CD4-positive, alpha-beta T cell treated with Interleukin-6 at 100 ng/mL for 8 hours (primary cell): ENCODE measurements at places on chromosomes 12 and 14.
A peak's percentile ranks its signal among the peaks of the same experiment; 100 is the strongest.

GRCh38 chr14:91352053-91352452 is 65.6 kb downstream of the CCDC88C start:
- DNase-seq = no peak

DNA sequence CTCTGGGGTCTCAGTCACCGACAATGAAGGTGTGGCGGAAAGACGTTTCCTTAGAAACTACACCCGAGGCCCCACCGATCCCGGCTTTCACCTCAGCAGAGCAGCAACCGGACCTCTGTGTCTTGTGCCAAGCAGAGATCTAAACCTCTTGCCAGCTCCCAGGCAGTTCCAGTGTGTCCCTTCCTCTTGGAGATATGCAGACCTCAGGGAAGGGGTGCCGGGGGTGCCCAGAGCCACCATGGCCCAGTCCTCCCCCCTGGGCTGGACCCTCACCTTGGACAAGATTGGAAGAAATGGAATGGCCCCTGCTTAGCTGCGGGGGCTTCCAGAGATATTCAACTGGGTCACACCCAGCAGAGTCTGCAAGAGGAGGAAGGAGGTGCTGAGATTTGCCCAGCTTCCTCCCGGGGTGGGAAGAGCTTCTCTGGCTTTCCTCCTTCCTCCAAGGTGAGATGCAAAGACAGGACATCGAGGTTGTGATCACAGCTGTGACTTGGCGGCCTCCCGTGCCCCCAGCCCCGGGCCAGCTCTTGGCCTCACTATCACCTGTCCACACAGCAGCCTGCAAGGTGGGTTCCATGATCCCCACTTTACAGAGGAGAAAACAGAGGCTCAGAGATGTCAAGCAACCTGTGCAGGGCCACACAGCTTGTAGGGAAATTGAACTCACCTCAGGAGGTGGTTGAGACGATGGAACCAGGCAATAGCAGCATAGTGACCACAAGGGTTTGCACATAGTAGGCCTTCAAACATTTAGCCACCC is 281.7 kb upstream of the RTL1 start:
- DNase-seq = no peak

DNA sequence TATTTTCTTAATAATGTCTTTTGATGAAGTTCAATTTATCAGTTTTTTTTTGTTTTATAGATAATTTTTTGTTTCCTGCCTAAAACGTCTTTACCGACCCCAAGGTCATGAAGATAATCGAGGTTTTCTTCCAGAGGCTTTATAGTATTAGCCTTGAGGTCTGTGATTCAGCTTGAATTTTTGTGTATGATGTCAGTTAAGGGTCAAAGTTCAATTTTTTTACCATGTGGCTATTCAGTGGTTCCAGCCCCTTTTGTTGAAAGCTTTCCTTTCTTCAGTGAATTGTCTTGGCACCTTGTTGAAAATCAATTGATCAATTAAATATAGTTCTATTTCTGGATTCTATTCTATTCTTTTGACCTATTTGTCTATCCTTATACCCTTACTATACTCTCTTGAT is 3.2 kb upstream of the MGST1 start:
- no peak for DNase-seq

GRCh38 chr12:103640410-103640809 is 53.3 kb downstream of the STAB2 start:
- no peak for DNase-seq

GRCh38 chr12:113119980-113120669 is 15.4 kb downstream of the RASAL1 start:
- no peak for DNase-seq

DNA sequence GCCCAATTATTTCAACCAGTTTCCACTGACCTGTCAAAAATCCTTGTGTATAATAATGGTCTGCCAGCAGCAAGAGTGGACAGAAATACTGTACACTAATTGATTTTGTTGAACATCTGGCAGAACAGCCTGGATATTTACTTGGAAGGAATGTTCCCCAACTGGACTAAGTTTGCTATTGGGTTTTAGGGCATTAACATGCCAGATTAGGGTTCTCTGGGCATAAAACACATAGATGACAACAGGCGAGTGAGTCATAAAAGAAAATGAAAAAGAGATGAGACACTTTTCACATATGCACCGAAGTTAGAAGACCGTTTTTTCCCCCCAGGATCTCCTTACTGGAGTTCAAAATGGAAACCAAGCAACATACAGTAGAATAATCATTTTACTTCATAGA is 236.3 kb upstream of the NAV3 start:
- DNase-seq = no peak

DNA sequence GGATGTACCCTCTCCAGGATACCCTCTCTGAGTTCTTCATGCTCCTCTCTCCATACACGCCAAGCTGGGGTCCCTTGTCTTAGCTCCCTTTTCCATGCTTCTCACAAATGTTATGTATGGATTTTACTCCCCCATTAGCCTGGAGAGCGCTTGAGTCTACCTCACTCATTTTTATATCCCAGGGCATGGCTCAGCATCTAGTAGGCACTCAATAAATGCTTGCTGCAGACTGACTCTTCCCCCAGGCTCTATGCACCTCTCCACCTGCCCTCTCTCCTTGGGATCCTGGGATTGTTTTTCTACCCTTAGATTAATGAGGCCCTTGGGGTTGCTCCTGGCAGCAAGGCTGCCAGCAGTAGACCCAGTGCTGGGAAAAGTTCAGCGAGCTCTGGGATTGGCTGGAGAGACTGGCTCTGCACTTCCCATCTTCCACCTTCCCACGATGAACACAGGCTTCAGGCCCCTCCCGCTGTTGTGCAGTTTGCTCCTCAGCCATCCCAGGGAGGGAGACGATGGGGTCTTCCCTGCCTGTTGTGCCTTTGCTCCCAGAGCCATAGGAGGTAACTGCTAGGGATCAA is 2.2 kb downstream of the NRIP2 start:
- DNase-seq = no peak

GRCh38 chr12:110301065-110301806 is 20.2 kb downstream of the ATP2A2 start:
- no peak for DNase-seq

GRCh38 chr12:76544601-76545261 is 14.8 kb downstream of the OSBPL8 start:
- no peak for DNase-seq

DNA sequence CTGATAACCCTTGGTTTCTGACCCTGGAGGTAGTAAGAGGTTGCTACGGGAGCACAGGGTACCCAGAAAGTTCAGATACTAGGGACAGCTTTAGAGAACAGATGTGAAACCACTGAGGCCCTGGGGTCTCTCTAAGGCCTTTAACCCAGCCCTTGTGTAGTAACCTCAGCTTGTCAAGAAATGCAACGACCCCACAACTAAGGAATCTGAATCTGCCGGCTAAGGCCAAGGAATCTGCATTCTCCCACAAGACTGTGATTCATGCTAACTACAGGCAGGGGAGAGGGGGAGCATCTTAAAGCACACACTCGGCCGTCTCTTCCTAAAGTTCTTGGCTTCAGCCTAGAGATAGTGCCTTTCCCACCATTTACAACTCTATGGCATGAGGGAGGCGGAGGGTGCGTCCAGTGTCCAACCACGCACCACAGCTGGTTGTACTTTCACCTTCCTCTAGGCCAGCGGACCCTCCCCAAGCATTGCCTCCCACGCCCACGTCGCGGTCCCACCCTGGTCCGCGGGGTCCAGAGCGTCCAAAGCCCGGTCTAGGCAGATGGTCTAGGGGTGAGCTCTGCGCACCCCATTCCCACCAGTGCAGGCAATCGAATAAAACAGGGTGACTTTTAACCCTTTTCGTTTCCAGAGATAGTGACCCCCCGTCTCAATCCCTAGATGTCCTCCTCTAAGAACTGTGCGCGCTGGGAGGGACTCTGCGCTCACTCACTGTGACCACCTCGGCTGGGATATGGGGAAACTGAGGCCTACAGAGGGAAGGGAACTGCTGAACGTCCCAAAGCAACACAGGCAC is 735 bp upstream of the VASH1 start:
- no peak for DNase-seq

DNA sequence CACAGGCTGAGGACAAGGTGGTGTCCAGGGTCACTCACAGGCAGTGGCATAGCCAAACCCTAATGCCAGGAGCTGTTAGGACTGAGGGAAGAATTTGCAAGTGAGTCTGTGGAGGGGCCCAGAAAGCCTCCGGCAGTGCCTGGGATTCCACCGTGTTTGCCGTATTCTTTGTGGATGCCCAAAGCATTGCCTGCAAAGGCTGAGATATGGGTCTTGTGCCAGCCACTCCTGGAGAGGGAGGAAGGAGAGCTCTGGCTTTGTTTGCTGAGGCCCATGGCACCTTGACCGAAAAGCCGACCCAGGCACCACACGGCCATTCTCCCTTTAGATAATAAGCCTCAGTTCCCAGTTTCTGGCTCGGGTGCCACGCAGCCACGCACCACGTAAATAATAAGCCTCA is 35.8 kb upstream of the GALNT9 start:
- DNase-seq = no peak

DNA sequence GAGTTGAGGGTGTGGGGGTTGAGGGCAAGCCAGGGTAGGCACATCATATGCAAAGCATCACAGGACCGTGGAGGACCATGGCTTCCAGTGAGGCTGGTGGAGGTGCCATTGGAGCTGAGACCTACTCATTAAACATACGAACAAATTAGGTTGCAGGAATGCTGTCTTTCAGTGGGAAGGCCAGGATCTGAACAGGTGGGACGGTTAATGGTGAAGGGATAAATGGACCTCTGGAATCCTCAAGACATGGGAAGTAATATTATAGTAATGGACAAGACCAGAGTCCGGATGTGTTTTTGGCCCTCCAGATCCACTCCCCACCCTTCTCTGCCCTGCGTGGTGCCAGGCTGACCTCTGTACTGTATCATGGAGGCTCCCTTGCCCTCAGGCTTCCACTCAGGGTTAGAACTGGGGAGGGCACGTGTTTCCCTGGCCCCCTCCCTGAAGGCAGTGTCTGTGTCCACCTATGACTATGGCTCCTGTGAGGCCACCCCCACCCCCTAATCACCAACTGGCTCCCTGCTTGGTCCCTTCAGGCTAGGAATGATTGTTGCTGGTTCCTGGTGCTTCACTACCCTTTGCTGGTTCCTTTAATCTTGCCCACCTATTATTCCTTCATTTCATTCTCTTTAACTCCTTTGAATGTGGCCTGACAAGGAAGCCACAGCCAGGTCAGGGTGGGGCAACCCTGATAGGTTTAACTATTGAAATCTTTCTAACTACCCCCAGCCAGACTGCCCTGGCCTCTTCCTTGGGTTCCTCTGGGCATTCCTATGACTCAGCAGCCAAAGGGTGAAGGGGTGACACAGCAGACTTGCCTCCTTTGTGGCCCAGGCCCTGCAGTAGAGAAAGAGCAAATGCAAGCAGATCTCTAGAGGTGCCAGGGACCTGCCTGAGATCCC is 10.7 kb downstream of the DHRS2 start:
- no peak for DNase-seq

DNA sequence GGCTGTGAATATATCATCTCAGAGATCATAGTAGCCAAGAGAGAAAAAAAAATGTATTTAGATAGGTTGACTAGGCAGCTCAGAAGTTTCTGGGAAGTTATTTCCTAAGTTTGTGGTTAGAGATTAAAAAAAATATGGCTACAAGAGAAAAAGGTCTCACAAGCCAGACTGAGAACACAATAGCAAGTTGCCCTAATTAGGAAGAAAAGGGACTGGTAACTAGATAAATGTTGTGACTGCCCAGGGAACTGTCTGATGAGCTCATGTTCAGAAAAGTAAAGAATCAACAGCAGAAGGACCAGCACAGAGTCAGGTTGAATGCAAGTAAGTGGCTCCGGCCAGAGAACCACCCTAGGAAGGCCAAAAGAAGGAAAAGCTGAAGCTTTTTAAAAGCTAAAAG is 256.6 kb downstream of the PRKD1 start:
- no peak for DNase-seq

- no peak for DNase-seq
Measured at GRCh38 chr12:15526033-15526432, 203.7 kb downstream of the PTPRO start.

DNA sequence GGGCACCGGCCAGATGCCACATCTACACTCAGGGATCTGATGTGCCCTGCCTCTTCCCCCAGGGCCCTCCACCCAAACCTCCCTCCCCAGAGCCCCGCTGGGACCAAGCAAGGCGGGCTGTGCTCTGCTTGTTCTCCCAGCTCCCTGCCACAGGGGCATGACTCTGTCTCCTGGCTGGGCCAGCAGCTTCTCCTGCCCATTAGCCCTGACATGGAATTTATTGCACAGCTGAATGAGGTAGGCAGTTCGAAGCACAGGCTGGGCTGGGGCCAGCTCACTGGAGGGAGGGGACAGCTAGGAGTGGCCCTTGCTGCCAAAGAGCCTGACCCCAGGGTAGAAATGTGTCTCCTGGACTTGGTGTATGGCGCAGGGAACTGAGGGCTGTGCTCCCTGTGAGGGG is 42.4 kb downstream of the ARL6IP4 start:
- DNase-seq = no peak

DNA sequence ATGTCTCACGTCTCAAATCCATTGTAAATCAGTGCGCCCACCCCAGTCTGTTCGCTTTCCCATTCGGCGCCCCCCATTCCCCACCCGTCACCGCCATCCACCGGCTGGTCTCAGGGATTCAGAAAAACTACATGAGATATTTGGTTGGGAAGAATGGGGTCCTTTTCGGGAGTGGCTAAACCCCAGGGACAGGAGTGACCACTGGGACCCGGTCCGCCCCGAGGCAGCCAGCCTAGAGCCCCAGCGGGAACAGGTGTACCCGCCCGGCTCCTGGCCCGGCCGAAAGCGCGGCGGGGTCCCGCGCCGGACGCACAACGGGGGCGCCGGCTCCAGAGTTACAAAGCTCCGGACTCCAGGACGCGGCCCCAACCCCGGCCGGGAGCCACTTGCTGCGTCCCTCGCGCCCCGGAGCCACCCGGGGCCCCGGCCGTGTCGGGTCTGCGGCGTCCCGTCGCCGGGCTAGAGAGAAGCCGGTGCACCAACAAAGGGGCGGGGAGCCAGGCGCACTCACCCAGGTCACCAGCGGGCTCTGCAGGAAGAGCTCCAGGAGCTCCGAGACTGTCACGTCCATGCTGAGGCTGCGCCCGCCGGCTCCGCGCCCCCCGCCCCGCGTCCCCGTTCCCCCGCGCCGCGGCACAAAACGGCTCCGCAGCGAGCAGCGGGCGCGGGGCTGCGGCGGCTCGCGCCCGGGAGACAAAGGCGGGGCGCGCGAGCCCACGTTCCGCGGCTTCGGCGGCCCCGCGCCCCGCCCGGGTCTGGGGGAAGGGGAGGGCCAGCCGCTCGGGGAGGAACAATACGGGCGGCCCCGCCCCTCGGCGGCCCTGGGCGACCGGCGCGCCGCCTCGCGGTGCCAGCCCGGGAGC is at the start of gene CCDC88C:
Gene CCDC88C (minus strand): TSS at position 701 of the 863 bp plus-strand sequence. CDS start 130 bp downstream, at position 571.
- DNase-seq = peak; percentile 62

GRCh38 chr14:104289507-104289906 is 151.1 kb downstream of the KIF26A start:
- no peak for DNase-seq

- no peak for DNase-seq
Measured at GRCh38 chr12:106488884-106489283, 93.9 kb upstream of the RFX4 start.
